ENCODE measurements at places on chromosomes 6 and 20.

- no peak for DNase-seq
These were observed 33.6 kb downstream of the TMX4 start for GRCh38 chr20:7985916-7986315.

- no peak for DNase-seq
These were observed 119.4 kb downstream of the RFPL4B start for GRCh38 chr6:112466373-112467151.

GRCh38 chr20:48489046-48489463 is 338.7 kb downstream of the PREX1 start:
- peak; percentile 58 for DNase-seq

GRCh38 chr20:34907616-34908469 is 31.4 kb downstream of the ACSS2 start:
- no peak for DNase-seq

- no peak for DNase-seq
These were observed 8.5 kb downstream of the TRMT11 start for GRCh38 chr6:125994670-125995488.

Measured in GM13976 (cell line).